ENCODE measurements at places on chromosomes 7 and 10. TPM values are rescaled to one million over a fixed set of nuclear protein-coding genes. Genes with fewer than 3 reads are reported as not detected.

MMRN2 gene
- 1.5 TPM for total RNA-seq

RNLS gene
- total RNA-seq: 1.5 TPM

- DNase-seq: no peak
Measured at GRCh38 chr10:103627111-103627892, 133.8 kb downstream of the NEURL1 start.

DNA sequence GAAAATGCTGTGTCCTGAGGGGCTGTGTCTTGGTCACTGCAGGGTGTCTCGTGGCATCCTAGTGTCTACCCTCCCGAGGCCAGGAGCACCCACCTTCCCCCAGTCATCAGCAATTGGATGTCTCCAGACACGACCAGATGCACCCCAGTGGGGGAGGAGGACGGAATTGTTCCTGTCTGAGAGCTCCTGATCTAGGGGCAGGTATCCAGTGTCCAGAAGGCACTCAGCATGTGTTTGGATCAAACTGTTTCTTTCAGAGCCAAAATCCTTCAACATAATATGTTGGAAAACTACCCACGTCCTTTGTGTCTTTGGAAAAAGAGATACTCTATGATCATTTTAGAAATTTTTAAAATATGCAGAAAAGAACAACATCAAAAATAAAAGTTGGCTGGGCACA lies 16.9 kb downstream of the PRKRIP1 start:
- no peak for DNase-seq

GRCh38 chr10:84004221-84004620 lies 135.1 kb upstream of the GHITM start:
- no peak for DNase-seq

DNA sequence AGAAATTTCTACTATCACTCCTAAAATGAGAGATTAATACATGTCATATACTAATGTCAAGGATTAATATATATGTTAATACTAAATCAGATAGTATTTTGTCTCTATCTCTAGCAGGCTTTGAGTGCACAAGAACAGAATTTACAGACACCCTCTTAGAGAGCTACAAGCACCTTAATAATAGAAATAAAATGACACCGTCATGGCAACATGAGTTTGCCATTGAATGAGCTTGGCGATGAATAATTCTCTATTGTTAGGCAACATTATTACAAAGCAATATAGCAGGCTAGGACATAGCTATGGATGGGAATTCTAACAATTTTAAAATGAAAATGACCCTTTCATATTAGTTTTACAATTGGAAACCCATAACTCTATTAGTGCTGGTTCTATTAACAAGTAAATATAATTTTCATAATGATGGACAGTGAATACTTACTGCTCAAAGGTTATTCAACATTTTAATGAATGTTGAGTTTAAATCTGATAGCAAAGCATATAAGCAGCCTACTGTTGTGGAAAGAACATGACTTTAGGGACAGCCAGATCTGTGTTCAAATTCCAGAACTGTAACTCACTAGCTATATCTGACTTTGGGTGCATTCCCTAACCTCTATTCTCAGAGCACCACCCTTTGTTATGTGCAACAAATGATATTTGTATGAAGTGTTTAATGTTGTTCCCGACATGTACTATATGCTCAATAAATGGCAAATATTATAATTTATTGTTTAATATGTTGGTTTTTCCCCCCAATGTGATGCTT lies 184.5 kb upstream of the DKK1 start:
- DNase-seq: no peak

GRCh38 chr10:49761789-49762565 lies at the start of gene OGDHL:
TSS of gene OGDHL (minus strand) at chr10:49762323. CDS start at chr10:49758592, 3,731 bp downstream.
- no peak for DNase-seq

- no peak for DNase-seq
Measured at GRCh38 chr7:47725031-47725780, 143.3 kb upstream of the TNS3 start.

- DNase-seq: no peak
Measured at GRCh38 chr7:88268858-88269257, 37.8 kb downstream of the STEAP4 start.

GRCh38 chr7:105643384-105643783 lies 62.1 kb upstream of the EFCAB10 start:
- no peak for DNase-seq

DNA sequence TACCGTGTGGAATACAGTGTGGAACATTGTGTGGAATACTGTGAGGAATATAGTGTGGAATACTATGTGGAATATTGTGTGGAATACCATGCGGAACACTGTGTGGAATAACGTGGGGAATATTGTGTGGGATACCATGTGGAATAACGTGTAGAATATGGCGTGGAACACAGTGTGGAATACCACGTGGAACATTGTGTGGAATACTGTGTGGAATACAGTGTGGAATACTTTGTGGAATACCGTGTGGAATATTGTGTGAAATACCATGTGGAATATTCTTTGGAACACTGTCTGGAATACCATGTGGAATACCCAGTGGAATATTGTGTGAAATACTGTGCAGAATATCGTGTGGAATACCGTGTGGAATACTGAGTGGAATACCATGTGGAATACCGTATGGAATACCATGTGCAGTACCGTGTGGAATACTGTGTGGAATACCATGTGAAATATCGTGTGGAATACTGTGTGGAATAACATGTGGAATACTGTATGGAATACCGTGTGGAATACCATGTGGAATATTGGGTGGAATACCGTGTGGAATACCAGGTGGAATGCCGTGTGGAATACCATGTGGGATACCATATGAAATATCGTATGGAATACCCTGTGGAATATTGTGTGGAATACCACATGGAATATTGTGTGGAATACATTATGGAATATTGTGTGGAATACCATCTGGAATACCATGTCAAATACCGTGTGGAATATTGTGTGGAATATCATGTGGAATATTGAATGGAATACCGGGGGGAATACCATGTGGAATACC lies 133.1 kb upstream of the CHST15 start:
- no peak for DNase-seq

- DNase-seq: peak; percentile 45
Measured at GRCh38 chr7:74012842-74013249, 15.1 kb upstream of the ELN start.

- no peak for DNase-seq
Measured at GRCh38 chr10:130763071-130763470, 548.5 kb downstream of the TCERG1L start.

DNA sequence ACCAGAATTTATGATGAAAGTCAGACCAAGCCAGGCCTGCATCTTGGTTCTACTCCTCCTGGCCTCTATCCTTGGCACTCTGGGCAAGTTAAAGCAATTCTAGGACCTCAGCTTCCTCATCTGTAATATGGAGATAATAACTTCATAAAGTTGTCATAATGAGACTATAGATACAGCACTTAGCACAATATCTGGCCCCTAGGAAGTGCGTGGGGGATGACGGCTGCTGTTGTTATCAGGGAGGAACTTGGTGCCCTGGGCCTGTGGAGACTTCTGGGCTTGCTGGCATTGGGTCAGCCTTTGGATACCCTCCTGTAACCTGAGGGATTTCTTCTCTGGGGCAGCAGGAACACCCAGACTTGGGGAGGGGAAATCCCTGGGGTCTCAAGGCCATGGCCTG lies 27.6 kb downstream of the PFKFB3 start:
- DNase-seq: no peak
